ENCODE measurements at places on chromosomes 7 and 10.

DNA sequence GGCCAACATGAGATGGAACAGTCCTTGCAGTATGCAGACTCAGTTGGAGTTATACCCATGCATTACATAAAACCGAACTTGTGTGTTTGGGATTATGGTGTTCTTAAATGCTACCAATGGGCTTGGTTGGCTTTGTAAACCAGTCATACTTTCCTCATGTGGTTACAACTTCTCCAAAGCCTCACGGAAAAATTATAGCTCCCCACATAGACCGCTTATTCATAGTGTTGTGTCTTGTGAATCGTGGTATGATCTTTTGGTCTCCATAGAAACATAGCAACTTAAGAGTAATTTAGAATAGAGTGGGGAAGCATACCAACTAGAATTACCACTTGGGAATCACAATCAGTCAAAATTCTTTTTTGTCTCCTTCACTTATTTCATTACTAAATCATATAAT, 112.3 kb upstream of the FZD1 start:
- DNase-seq = no peak

- no peak for DNase-seq
These were observed 240.5 kb upstream of the FZD8 start for GRCh38 chr10:35882422-35883150.

GRCh38 chr10:71711052-71711623, 8.4 kb downstream of the C10orf105 start:
- DNase-seq = no peak

- no peak for DNase-seq
These were observed 62.5 kb downstream of the PWWP2B start for GRCh38 chr10:132459301-132460003.

DNA sequence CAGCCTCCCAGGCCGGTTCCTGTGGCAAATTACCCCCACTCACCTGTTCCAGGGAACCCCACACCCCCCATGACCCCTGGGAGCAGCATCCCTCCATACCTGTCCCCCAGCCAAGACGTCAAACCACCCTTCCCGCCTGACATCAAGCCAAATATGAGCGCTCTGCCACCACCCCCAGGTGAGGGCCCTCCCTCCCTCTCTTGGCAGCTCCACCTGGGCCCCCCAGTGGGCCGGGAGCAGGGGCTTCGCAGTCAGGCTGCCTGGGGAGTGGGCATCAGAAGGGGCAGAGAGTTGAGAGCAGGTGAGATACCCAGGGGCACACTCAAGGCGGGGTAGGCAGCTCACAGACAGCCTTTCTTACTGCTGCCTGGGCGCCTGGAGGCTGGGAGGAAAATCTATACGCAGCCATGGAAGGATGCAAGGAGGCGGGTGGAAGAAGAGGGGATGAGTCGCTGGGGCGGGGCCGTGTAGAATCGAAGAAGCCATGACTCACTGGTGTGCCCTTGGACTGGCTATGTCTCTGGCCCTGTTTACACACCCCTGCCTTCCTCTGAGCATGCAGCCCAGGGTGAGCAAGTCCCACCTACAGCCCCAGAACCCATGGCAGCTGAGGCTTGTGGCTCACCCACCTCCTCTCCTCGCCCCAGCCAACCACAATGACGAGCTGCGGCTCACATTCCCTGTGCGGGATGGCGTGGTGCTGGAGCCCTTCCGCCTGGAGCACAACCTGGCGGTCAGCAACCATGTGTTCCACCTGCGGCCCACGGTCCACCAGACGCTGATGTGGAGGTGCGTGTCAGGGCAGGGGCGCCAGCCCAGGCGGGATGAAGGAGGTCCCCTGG, 48.6 kb upstream of the PPIF start:
- no peak for DNase-seq

- no peak for DNase-seq
These were observed 211.2 kb downstream of the SEMA3D start for GRCh38 chr7:84975586-84976185.

GRCh38 chr10:2476812-2477553, 590.4 kb upstream of the PFKP start:
- no peak for DNase-seq

DNA sequence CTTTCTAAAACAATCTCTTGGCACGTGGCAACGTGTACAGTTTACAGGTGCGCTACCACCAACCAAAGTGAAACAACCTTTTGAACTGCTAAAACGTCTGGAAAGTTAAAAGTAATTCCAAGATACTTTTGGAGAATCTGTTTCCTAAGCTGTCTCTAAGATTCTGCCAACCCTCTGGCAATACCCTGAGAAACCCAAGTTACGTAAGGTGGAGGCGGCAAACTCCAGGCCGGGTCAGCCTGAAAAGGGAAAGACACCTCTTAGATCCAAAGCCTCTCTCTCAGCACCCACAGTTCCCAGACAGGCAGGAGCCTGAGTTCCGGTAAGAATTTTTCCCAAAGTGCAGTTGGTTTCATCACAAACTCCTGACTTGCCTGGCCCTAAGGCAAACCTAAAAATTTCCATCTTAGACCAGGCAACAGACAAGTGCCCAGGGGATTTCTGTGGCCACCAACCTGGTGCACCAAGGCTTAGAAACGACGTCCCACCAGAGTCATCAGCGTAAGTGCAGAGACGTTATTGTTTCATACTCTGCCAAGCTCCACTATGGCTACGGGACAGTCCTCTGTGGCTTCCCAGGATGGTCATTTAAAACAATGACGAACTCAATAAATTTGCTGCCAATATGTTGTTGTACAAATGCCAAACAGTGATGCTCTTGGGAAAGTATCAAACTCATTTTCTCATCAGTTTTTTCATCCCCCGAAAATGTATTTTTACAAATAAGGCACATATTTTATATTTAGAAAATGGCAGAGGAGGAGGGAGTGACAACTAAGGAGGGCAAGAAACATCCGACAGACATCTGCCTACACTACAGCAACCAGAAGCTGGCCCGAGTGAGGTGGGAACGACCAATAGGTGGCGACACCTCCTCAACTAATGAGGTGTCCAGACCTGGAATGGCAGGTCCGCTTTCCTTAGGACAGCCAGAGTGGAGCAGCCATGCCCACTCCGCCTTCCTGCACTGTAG, 205.8 kb upstream of the FRMD4A start:
- no peak for DNase-seq

- DNase-seq = no peak
These were observed 39.2 kb upstream of the JCAD start for GRCh38 chr10:30098629-30099028.

GRCh38 chr10:112182784-112183328, 709 bp downstream of the GPAM start:
- no peak for DNase-seq
